ENCODE measurements at places on chromosomes 3 and 15.
A peak's percentile ranks its signal among the peaks of the same experiment; 100 is the strongest.

DNA sequence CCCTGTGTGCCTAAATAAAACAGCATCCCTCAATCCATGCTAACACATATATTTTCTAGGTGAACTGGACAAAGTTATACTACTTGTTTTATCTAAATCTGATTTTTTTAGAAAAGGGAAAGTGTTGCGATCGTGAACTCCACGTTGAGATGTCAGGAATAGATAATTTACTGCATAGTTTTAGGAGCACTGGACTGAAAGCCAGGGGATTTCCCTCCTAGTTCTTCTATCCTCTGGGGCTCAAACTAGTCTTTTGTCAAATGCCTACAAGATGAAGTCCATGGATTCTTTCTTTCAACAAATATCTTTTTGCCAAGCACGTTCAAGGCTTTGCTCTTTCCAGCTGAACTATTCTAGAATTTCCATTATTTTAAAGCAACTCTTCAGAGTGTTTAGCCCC is 617 bp upstream of the HPS3 start:
- DNase-seq, result no peak

DNA sequence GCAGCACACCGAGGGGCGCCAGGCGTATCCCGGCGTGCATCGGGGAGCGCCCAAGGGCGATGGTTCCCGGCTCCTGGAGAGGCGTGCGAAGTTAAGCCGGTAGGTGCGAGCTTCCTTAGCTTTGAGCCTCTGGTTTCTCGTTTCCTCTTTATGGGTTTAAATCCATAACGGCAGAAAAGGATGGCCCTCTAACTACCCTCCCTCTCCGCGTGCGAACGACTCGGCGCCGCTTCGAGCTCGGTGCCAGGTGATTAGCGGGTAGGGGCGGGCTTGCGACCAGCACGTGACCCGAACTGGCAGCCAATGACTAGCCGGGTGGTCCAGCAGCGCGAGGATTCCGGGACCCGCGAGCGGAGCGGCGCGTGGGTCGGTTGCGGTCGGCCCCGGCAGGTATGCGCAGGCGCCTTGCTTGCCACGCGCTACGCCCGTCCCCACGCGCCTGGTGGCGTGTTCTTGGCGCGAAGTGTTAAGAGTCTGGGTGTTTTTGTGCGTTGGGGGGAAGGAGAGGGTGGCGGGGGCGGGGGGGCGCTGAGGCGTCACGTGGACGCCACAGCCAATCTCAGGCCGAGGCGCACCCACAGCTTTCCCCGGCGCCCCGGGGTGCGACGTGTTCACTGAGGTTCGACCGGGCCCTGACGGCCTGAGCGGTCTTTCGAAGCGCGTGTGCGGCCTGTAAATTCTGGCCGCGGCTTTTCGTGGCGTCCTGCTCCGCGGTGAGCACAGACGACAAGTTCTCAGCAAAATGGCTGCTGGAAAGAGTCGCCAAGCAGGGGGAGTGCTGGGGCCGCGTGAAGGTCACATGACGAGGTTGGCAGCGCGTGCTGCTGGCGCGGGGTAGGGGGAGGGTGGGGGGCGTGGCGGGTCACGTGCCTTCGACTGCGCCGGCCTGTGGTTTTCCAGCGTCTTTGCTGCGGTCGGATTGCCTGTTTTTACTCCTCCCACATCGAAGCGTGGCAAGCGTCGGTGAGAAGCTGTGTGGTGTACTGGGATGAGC is 38.7 kb upstream of the MGA start:
- DNase-seq, result peak; percentile 44

- peak; percentile 79 for DNase-seq
These were observed 47.4 kb upstream of the ITGA11 start for GRCh38 chr15:68479406-68479805.

GRCh38 chr15:57873564-57874209 is 167.2 kb downstream of the POLR2M start:
- DNase-seq, result no peak

DNA sequence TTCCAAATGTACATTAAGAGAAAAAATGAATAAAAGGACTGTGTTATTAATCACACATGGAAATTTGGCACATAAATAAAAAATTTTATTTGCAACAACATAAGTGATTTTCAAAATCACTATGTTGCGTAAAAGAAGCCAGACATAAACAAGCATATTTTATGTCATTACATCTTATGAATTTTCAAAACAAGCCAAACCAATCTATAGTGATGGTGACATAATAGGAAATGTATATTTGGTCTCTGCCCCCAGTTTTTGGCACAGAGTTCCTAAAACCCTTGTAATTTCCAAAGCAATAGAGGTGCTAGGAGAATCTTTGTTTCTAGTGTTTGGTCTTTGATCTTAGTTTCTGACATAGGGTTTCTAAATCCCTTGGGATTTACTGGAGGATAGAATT is 543.3 kb downstream of the ZBBX start:
- no peak for DNase-seq

DNA sequence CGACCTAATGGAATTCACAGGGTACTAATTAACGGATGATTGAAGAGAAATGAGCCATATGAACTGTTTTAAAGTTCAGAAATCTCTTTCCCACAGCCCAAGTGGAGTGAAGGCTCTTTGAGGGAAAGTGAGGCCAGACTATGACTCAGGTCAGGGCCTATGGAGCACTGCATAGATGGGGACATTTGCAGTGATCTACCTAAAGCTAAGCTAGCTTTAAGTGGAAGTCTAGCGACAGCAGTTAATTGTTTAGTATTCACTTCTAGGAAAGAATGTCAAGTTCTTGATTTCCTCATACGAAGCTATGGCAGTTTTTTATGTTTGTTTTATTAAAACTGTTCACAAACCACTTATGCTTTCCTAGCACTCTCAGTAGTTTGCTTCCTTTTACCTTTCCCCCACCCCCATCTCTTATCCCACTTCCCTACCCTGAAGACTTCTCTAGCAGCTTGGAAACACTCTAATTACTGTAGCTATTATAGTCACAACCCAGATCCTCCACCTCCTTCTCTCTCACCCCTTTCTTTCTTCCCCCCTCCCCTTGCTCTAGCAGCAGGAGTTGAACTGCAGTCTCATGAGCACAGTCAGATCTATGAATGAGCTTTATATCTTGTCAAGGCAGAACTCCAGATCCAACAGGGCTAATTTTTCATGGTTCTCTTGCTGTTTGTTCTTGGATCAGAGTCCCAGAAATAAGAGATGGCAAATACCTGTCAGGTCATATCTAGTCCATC is 6.2 kb downstream of the ZNF609 start:
- no peak for DNase-seq

DNA sequence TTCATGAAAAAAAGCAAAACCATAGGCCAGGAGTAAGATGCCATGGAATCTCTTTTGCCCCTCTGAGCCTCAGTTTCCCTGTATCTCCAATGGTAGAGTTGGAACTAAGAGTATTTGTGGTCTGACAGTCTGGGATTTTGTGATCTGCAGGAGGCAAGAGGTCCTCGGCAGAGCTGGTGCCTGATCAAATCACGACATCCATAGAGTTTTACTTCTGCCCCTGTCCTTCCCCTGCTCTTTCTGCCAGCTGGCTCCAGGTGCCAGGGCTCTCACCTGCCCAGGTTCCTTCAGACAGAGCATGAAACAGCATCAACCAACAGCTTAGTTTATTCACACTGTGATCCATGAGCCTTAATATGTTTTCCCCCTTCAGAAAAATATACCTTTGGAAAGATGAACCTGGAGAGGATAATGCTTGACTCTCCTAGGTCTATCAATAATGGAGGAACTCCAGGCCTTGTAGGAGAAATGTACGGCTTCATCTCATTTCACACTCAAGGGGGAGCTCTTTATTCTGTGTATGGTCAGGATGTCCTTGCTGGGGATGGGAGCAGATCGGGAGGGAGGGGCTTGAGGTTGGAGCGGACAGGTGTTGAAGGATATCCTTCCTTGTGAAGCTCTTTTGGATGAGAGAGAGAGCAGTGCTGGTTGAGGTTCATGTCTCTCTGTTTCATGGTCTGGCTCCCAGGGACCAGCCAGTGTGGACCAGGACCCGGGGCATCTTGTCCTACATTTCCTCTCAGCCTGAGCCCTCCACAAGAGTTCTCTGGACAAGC is 309.9 kb downstream of the RPLP1 start:
- no peak for DNase-seq

DNA sequence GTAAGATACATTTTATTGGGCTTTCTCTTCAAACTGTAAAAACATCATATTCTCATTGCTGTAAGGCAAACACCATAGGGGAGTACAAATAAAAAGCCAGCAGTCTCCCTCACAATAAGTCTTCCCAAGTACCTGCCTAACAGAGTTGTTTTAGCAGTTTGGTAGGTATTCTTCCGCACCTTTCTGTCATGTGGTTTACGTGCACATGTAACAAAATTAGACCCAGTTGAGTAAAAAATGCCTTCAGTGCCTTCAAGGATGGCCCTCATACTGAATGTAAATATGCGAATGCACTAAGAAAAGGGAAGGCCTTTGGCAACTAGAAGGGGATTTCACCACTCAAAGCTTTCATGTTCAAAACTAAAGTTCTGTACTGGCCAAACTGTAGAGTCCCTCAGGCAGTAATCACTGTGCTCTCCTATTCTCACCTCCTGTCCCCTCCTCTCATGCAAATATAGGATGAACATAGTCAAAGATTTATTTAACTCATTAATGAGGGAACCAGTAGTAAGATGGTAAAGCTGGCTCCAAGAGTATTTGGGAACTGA is 26.4 kb downstream of the USP3 start:
- no peak for DNase-seq

- no peak for DNase-seq
These were observed 262.1 kb upstream of the CHRM5 start for GRCh38 chr15:33706173-33706572.

- no peak for DNase-seq
These were observed 757 bp downstream of the PAQR5 start for GRCh38 chr15:69299451-69299886.

- no peak for DNase-seq
These were observed 31.7 kb upstream of the UTS2B start for GRCh38 chr3:191362037-191362436.

GRCh38 chr15:78390826-78391225 is 47.2 kb upstream of the IREB2 start:
- peak; percentile 84 for DNase-seq

- DNase-seq, result no peak
These were observed 127.3 kb downstream of the PPM1L start for GRCh38 chr3:160883373-160883772.

GRCh38 chr3:156843071-156843808 is 17.1 kb downstream of the LEKR1 start:
- DNase-seq, result no peak

DNA sequence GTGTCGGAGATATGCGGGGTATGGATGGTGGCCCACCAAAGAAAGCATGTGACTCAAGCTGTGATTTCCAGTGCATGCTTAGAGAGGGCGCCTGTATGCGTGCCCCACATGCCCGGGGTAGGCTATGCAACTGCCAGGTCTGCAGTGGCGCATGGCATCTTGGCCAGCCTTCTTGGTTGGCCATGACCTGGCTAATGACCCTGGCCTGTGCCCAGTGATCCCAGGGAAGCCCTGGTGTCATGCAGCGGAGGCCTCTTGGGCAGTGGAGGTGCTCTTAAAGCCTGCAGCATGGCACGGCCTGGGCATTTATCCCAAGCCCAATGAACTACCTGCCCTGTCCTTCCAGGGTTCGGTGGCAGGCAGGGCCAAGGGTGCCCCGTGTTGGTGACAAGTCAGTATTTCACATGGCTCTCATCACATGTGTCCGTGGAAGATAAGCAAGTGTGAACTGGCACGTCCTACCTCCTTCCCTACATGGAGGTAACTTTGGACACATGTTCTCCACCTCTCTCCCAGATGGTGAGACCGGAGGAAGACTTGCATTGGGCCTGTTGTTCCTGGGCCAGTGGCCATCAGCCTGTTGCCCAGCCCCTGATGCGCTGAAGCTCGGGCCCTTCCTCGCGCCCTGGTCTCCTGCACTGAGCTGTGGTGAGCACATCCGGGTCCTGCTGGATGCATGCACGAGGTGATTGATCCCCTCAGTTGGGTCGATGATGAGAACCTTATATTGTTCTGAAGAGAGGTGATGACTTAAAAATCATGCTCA is 192.0 kb downstream of the UBE3A start:
- no peak for DNase-seq

GRCh38 chr3:66253790-66254620 is 33.2 kb downstream of the SLC25A26 start:
- DNase-seq, result peak; percentile 10

DNA sequence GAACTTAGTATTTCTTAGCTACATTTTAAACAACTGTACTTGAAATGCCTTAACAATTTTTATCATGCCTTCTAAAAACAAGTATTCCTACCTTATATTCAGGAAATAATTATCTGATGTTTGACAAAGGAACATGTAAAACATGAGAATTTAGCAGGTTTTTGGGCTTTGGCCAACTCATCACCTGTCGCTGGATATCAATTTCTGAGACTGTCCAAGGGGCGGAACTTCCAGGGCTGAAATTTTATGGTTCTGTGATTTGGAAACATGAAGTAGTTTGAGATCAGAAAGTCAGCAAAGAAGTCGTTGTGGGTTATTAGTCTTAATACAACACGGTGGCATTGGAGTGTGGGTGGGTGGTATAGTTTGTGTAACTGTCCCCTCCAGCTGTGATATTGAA is 282.2 kb upstream of the LRRN1 start:
- DNase-seq, result no peak

- DNase-seq, result no peak
These were observed 87.3 kb upstream of the C15orf61 start for GRCh38 chr15:67433495-67434099.

GRCh38 chr15:99680276-99680675 is 53.0 kb downstream of the LYSMD4 start:
- DNase-seq, result no peak

- no peak for DNase-seq
These were observed 36.3 kb downstream of the SERPINI2 start for GRCh38 chr3:167437428-167438139.

All from GM04504 (cell line).